ENCODE measurements at places on chromosomes 13 and 19.

DNA sequence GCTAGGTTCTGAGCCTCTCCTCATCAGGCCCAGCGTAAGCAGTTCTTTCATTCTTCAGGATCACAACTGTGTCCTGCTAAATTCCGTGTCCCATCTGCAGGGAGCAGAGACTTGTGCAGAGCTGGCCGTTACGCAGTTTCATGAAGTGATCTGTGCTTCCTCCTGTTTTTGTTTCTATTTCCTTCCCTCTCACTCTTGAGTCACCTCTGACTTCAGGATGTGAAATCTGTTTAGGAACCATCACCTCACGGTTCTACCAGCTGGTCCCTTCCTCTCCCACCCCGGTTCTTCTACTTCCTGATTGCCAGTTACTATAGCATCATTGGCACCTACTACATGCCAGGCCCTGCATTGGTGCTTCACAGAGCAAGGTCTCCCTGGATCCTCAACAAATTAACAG is 8.5 kb downstream of the MAU2 start:
- DNase-seq, result peak; percentile 26

- DNase-seq, result no peak
These were observed 139.9 kb downstream of the MRPL57 start for GRCh38 chr13:21316376-21316775.

- no peak for DNase-seq
These were observed 656.1 kb downstream of the DACH1 start for GRCh38 chr13:71210861-71211260.

GRCh38 chr13:42625611-42626010 is 51.7 kb downstream of the TNFSF11 start:
- DNase-seq, result no peak

DNA sequence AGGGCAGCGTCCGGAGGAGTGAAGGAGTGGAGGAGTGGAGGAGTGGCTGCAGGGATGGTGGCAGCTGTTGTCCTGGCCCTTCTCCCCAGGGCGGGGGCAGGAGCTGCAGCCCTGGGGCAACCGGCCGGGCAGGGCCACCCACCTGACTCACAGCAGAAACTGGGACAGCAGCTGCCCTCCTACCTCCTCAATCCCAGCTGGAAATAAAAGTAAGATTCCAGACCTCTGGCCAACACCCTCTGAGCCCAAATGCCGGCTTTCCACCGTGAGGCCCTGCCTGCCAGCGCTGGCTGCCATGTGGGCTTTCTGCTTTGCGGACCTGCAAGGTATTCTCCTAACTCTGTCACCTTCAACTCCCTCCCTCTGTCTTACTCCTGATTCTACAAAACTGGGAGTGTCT is 3.3 kb upstream of the CLPP start:
- no peak for DNase-seq

DNA sequence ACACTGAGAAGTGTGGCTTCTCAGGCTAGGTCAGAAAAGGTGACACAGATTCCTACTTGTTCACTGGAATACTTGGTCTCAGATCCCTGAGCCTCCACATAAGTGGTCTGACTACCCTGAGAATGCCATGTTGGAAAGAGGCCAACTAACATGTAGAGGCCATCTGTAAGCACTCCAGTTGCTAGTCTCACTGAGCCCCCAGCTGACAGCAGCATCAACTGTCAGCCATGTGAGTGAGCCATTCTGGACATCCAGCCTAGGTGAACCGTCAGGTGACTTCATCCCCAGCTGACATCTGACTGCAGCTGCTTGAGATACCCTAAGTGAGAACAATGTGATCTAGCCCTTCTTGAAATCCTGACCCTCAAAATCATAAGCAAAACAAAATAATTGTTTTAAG is 18.1 kb upstream of the ARL11 start:
- no peak for DNase-seq

- no peak for DNase-seq
These were observed 10.9 kb upstream of the S1PR4 start for GRCh38 chr19:3167533-3168272.

DNA sequence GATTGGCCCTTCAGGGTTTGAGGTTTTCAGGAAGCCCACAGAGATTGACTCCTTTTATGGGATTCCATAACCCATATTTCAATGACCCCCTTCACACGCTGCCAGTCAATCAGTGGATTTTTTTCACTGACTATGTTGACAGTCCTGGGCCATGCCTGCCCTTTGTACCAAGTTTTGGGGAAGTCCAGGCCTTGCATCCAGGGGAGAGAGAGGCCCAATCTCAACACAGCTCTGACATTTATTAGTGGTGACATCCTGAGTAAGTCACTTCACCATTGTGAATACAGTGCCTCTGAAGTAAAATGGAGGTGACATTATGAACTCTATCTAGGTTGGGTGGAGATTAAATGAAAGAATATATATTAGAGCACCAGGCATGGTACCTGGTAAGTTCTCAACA is 181.1 kb downstream of the NUFIP1 start:
- DNase-seq, result no peak

- no peak for DNase-seq
These were observed 3.5 kb downstream of the GRTP1 start for GRCh38 chr13:113360446-113360845.

- no peak for DNase-seq
These were observed 52.0 kb downstream of the KLF2 start for GRCh38 chr19:16376649-16377048.

DNA sequence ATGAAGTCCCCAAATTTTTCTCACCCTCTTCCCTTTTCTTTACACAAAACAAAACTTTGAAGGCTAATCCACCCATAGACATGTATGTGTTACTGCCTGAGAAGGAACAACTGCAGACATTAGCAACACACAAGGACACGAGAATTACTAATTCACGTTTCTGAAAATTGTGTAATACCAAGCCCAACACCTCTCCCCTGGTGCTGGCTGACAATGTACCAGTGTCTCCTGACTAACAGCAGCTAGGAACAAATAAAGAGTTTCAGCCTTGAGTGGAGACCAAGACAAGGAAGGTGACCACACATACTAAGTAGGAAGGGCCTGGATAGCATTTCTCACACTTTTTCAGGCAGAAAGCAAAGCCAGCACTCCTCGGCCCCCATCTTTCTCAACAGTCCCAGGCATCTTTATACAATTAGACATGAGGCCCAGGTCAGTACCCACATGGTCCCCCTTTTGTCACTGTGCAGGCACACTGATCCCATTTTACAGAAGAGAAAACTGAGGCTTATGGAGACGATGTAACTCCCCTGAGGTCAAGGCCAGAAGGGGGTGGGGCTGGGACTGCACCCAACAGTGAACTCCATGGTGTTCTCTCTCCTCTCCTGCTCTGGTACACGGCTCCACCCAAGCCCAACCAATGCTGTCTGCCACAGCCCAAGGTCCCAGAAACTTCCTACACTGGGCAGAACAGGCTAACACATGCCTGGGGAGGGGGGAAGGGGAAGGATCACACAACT is 8.7 kb downstream of the BRD4 start:
- DNase-seq, result no peak

DNA sequence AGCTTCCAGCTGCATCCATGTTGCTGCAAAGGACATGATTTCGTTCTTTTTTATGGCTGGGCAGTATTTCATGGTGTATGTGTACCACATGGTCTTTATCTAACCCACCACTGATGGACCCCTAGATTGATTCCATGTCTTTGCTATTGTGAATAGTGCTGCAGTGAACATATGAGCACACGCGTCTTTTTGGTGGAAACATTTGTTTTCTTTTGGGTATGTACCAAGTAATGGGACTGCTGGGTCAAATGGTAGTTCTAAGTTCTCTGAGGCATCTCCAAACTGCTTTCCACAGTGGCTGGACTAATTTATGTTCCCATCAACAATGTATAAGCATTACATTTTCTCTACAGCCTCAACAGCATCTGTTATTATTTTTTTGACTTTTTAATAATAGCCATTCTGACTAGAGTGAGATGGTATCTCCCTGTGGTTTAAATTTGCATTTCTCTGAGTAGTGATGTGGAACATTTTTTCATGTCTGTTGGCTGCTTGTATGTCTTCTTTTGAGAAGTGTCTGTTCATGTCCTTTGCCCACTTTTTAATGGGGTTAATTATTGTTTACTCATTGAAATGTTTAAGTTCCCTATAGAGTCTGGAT is 6.8 kb upstream of the UBE2L5 start:
- DNase-seq, result peak; percentile 57

GRCh38 chr13:99153219-99153618 is 47.4 kb upstream of the UBAC2 start:
- no peak for DNase-seq

DNA sequence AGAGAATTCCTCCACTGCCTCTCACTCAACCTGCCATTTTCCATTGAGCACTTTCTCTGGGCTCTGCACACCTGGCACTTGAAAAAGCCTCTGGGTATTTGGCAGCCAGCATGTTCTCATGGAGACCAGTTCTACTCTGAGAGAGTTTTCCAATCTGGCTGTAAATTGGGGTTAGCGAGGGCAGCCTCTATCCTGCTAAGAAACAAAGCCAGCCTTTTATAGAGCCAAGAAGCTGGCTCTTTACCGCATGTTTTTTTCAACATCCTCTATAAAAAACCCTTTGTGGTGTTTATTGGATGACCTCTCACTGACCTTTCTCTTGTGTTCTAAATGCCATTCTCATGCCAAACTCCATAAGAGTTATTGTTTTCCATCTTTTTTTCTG is 52.6 kb upstream of the RCBTB2 start:
- no peak for DNase-seq

DNA sequence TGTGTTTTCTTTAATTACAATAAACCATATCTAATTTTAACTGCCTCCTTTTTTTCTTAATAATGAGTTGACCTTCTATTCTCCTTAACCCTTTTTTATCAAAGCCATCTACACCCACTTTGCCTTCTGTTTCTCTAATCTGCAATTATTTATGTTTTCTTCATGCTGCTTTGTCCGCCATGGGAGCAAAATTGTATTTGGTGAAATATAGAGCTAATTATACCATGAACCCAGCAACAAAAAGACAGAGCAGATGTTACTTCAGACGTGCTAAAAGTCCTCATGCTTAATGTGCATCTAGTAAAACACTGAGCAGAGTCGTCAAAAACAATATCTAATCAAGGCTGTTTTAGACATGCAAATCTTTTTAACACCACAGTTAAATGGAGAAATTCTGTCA is 264.7 kb downstream of the DACH1 start:
- no peak for DNase-seq

DNA sequence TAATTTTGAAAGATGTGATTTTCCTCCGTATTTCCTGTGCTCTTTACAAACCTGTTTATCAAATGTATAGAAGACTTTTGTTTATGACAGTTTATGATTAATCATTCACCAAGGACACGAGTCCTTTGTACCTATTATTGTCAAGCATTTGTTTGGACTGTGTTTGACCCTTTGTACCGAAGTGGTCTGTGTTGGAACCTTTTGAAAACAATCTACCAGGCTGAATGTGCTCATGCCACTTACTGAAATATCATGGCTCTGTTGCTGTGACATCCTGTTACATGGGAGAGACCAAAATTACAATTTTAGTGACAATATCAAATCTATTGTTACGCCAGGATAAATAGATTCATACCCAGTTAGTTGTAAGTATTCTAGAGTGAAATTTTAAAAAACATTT is 193.6 kb downstream of the IRS2 start:
- DNase-seq, result no peak

DNA sequence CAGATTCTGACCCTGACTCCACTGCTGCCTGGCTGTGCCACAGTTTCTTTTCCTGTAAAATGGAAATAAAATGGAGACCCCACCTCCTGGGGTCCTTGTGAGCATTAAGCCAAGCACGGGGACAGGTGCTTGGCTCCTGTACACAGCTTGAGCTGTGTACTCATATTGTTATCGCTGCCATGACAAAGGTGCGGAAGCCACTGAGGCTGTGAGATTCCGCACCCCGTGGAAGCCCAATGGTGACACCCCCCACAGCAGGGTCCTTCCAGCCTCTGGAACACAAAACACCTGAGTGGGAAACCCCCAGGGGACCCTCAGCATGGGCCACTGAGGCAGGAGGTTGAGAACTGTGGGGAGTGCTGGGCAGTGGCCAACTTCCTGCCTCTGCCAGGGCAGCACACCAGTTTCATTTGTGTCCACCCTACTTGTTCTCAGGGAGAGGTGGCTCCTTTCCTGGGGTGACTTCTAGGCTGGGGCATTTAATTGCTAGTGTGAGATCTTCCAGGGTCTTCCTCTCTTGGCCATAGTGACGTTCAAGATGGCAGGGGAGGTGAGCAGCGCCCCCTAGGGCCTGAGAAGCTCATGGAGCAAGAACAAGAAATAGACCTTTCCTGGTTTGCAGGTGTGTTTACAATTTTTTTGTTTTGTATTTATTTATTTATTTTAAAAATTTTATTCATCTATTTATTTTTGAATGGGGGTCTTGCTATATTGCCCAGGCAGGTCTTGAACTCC is 5.4 kb upstream of the JSRP1 start:
- no peak for DNase-seq

DNA sequence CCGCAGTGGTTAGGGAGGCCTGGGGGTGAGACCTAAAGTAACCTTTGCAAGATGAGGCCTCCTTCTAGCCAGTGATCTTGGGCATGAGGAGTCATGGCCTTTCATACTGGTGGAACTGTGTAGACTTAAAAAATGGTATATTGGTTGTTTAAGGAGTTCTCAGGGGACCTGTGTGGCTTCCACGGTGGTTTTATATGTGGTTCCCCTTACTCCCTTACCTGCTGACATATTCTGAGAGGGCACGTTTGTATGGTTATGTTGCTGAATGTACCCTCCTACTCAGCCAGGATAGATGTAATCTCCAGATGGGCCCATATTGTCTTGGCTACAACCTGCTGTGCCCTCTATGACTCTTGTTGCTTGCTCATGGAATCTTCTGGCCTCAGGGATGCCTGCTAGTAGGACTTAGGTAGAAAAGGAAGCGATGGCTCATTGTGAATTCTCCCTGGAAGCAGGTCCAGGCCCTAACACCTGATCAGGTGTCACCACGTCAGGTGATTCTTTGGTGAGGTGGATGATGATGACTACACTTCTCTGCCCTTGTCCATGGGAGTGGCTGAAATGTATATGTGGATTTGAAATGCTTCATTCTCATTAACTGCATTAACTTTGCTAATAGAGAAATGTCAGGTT is 1.8 kb downstream of the ZNF460 start:
- no peak for DNase-seq

- DNase-seq, result peak; percentile 67
These were observed 540 bp downstream of the TMEM160 start for GRCh38 chr19:47047763-47048405.

GRCh38 chr19:33676999-33677665 is 55.4 kb downstream of the CHST8 start:
- DNase-seq, result no peak

- DNase-seq, result no peak
These were observed 44.1 kb downstream of the POLR1D start for GRCh38 chr13:27665761-27666160.
